Activated gamma-delta T cell (primary cell): ENCODE measurements at places on chromosomes 3 and 15.

GRCh38 chr15:52727815-52728214 lies 48.6 kb upstream of the ATOSA start:
- DNase-seq: no peak

GRCh38 chr15:29143909-29144635 lies 125.5 kb downstream of the NSMCE3 start:
- DNase-seq: no peak

- DNase-seq: no peak
Observed at GRCh38 chr3:123804676-123805075, 79.5 kb downstream of the MYLK start.

DNA sequence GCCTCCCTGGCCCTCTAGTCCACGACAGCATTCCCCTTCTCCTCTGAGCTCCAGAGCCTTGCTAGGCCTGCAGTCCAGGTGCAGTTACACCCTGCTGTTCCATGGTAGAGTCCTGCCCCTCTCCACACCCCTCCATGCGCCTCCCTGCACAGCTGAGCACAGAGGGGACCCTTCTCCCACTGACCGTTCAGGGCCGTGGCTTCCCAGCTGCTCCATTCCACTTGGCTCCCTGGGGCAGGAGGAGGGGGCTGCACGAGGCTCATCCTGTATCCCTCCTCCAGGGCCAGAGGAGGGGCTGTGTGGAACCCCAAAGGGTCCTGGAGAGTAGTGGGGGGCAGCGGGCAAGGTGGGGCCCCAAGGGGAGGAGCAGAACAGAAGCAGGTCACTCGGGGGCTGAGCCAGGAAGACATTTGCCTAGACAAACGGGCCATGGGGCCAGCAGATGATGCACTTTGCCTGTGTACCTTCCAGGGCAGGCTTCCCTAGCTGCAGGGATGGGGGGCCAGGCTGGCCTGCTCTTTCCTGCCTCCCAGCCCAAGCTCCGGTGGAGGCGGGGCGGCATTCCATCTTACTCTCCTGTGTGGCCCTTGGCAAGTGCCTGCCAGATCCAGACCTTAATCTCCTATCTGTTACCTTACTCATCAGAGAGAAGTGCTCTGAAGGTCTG lies 20.7 kb upstream of the GOLGA6C start:
- DNase-seq: no peak
